LHCN-M2 (cell line): ENCODE measurements at places on chromosomes 5 and 9. TPM values are rescaled to one million over a fixed set of nuclear protein-coding genes. Genes with fewer than 3 reads are reported as not detected.
A peak's percentile ranks its signal among the peaks of the same experiment; 100 is the strongest.

- peak; percentile 38 for DNase-seq
Measured at GRCh38 chr9:112925058-112925641, 34.5 kb upstream of the SLC46A2 start.

DNA sequence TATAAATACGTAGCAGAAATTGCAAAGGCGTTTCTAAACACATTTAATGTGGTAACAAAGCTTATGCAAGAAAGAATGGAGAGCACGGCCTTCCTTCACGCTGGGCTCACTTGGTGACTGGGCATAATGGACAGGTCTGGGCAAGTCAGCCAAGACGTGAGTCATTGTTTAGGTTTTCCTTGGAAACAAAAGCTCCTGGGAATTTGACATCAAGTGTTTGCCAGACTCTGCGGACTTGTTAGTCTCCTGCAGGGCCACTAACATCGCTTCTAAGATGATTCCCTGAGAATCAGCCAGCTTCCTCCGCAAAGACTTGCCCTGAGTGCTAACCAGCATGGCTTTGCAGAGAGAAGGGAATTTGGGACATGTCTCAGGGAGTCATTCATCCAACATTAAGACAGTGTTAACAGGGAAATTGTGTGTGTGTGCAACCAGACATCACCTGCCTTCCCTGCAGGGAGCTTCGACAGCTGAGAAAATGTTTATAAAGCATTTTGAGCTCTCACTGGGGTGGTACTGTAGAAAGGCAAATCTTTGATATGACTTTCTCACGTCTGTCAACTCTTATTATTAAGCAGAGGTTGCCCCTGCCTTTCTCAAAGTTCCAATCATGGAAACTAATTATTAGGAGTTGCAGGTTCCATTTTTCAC, 182.5 kb downstream of the NTRK2 start:
- peak; percentile 96 for DNase-seq

- DNase-seq, result no peak
Measured at GRCh38 chr9:19140259-19140658, 13.0 kb upstream of the PLIN2 start.

- no peak for DNase-seq
Measured at GRCh38 chr5:128693764-128694163, 155.7 kb upstream of the FBN2 start.

- DNase-seq, result peak; percentile 100
Measured at GRCh38 chr5:127369796-127370195, 79.2 kb downstream of the MEGF10 start.

DNA sequence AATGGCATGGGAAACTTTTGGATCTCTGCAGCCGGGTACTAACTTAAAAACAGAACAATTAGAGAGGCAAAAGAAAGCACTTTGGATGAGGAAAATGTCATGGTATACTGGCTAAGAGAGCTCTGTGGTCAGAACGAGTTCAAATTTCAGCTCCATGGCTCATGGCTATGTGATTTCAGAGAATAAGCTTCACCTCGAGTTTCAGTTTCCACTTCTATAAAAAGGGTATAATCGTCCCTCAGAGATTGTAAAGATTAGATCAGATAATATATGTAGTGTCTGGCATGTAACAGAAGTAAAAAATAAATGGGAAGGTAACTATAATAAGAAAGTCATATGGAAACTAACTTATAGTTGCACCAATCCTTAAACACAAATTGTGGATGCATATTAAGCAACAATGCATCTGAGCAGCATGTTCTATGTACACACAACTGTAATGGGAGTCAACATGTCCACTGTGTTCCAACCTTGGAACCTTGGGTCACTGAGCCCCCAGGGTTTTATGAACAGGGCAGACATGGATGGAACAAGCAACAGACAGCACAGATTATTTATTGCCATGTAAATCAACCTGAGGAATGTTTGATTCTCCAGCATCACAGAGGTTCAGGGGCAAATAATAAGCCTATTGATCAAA, 145.4 kb downstream of the MAPKAP1 start:
- peak; percentile 33 for DNase-seq

DNA sequence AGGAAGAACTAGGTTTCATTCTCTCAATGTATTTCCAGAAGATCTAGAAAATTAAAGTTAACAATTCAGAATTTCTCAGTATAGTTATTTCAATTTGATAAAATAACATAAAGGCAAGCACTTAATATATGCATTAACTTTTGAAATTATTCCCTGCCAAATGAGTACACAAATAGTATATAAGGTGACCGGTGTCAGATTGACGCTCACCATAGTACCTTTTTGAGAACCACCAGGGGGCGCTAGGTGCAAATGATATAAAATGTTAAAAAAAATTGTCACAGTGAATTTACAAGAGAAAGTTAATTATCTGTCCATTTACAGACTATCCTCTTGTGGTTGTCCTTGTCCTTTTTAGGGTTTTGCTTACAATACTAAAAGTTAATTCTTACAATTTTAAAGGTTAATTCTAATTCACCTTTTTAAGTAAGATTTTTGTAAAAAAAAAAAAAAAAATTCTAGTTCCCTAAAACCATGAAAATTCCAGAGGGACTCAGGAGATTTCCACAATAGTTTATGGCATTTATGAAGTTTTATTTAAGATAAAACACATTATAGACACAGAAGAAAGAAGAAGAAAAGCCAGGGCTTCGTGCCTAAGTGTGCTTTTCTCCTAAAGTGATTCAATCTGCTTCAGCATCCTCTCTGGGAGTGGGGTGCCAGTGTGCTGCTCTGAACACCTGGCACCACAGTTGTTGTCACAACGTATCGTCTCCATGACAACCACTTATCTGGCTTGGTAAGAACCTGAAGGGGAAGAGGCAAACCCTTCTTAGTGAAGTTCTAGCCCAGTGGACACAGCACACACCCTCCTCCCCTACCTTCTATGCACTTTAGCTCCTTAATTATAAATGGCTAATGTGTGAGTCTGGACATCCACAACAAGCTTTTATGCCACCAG, 1.7 kb downstream of the ADAMTS16 start:
- peak; percentile 50 for DNase-seq

GRCh38 chr9:88950341-88951154, 40.7 kb upstream of the S1PR3 start:
- peak; percentile 53 for DNase-seq

DNA sequence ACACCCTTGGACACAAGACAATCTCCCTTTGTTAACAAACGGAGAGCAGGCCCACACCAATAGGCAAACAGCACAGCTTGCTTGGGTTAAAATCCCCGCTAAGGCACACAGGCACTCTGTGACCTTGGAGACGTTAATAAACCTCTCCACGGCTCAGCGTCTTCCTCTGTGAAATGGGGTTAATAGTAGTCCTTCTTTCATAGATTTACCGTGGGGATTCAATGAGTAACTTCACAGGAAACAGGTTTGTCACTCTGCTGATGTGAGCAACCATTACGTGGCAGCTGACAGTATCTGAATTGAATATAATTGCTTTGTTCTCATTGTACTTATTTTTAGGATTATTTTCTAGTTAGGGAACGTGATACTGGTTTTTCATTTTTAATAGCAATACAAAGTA, 65.2 kb upstream of the ADRA1B start:
- peak; percentile 41 for DNase-seq

DNA sequence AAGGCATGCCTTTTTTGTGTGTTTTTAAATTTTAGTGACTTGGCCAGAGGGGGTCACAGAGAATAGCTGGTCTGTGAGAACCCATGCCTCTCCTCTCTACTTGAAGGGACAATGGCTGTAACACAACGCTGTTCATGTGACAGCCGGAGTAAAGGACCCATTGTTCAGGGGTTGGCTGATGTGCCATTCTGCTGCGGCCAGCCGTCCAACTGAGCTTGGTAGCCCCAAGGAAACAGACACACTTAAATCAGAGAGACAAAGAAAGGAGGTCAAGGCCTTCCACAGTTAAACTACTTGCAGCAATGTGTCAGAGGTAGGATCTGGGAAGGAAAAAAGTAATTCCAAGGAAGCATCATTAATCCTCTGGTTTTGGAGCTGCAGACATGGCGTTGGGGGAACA, 8.1 kb downstream of the MEGF10 start:
- no peak for DNase-seq

DNA sequence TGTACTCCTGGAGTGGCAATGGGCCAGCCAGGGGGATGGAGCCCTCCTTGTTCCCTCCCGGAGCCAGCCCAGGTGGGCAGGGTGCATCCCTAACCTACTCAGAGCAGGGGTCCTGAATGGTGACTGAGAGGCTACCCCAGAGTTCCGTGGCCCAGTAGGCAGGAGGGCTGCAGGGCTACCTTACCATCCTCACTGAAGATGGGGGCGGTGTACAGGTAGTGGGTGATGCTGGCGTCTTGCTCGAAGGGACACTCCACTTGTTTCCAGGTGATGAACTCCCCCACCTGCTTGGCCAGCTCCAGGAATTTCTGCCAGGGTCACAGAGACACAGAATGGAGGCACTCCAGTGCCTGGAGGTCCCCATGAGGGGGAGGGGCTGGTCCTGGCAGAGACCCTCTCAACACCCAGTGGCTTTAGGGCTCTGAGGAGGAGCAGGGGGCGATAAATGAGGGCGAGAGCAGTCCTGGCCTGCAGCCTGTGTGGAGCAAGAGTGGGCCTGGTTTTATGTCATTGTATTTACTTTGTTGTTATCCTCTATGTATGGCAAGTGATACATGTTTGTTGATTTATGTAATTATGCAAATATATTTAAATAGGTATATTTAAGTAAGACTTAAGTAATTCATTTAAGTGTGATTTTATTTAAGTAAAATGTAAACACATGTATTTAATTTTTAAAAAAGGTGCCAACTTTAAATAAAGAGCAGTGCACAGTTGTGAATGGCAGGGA, 39.9 kb upstream of the RNF130 start:
- DNase-seq, result no peak

GRCh38 chr9:113569472-113570060, 106.0 kb downstream of the RGS3 start:
- DNase-seq, result no peak

DNA sequence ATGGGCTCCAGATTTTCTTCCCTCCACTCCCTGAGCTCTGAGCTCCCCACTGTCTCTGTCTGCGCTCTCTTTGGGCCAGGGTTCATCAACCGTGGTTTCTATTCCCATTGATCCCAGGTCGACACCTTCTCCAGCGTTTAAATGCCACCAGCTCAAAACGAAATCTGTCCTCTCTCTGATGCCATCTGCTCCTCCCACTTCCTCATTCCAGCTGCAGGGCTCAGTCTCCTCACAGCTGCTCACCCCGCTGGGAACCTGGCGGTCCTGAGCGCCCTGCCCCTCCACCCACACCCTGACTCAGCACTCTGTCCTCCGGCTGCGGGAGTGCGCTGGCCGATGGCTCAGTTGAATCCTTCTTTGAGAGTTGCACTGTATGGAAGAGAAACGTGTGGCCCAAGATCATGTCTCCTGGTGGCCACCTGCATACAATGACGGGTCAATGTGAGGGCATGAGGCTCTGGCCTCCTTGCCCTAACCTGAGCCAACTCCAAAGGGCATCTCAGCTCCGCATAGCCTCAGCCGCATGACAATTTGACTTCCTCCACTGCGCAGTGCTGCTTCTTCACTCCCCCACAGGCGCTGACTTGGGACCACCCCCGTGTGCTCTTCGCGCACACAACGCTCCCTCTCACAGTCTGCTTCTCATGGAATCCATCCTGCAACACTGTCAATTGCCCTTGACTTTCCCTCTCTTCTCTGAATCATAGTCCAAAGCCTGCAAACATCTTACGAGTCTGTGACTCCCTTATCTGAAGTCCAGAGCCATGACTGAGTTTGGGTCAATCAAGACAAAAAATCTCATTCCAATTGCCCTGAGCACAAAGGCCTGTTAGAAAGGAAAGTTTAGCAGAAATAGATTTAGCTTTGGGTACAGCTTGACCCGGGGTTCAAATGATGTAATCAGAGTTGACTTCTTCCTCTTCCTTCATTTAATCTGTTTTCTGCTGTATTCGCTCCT, 82.4 kb downstream of the PTCH1 start:
- peak; percentile 15 for DNase-seq

GRCh38 chr9:4117835-4118610, 181.8 kb downstream of the GLIS3 start:
- DNase-seq, result no peak

GRCh38 chr5:80439213-80439612, 31.3 kb downstream of the ZFYVE16 start:
- DNase-seq, result no peak

DNA sequence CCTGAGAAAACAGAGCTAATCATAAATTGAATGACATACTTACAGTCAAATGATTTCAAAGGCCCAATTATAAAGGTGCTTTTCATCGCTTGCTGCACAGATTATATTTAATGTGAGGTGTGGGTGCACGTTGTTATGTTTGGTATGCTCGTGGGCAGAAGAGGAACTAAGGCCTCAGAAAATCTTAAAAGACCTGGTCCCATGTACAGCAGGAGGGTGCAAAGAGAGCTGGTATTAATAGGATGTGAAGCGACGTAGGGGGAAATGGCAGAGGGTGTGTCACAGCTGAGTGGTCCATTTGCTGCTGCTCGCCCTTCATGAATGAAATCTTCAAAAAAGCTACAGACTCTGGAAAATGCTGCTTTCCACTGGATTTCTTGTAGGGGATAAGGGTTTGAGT, 40.5 kb upstream of the IFNK start:
- no peak for DNase-seq

DNA sequence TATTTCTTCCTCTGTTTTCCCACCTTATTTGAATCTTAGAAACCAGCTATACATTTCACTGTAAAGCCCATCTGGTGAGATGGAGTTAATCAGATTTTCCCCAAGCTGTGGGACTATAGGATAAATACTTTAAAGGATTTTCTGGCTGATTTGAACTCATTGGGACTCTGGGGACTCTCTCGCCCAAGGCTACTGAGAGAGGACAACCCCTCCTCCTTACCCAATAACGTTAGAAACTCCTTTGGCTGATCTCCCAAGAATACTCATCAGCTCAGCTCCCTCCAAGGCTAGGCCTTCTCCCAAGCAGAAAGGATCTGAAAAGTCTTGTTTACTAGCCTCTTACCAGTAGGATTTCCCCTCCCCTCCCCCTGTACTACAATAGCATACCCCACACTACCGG, 1.5 kb upstream of the GLRA1 start:
- DNase-seq, result no peak

The CDX1 gene
- not detected in 2 replicates for total RNA-seq

The PCDHB14 gene
- 4.3 and 4.9 TPM in 2 replicates for total RNA-seq

The CTXN3 gene
- total RNA-seq, result not detected in 2 replicates

The FCN2 gene
- not detected in 2 replicates for total RNA-seq

The HK3 gene
- total RNA-seq, result not detected in 2 replicates

The GCNT1 gene
- total RNA-seq, result 15.4 and 18.7 TPM in 2 replicates
